ENCODE measurements at places on chromosomes 2 and 18. TPM values are rescaled to one million over a fixed set of nuclear protein-coding genes. Genes with fewer than 3 reads are reported as not detected.

CCT4 gene
- total RNA-seq = 301 TPM

MPHOSPH10 gene
- 21.7 TPM for total RNA-seq

CDH20 gene
- not detected for total RNA-seq

GCG gene
- 0.39 TPM for total RNA-seq

TSN gene
- 77.5 TPM for total RNA-seq
